ENCODE measurements at places on chromosomes 12 and 14. TPM values are rescaled to one million over a fixed set of nuclear protein-coding genes. Genes with fewer than 3 reads are reported as not detected.

The ABCD2 gene
- polyA plus RNA-seq: 7.0 TPM

The BATF gene
- polyA plus RNA-seq: 86.8 TPM

The TAS2R7 gene
- not detected for polyA plus RNA-seq

The PPP1R36 gene
- polyA plus RNA-seq: 0.32 TPM

The METTL17 gene
- 46.0 TPM for polyA plus RNA-seq
